ENCODE measurements at places on chromosomes 13 and 19.

GRCh38 chr13:77896536-77896935 lies 22.1 kb downstream of the EDNRB start:
- no peak for DNase-seq

GRCh38 chr13:45943120-45943519 lies 91.6 kb upstream of the SIAH3 start:
- no peak for DNase-seq

- no peak for DNase-seq
Observed at GRCh38 chr13:28089065-28089464, 11.3 kb downstream of the FLT3 start.

DNA sequence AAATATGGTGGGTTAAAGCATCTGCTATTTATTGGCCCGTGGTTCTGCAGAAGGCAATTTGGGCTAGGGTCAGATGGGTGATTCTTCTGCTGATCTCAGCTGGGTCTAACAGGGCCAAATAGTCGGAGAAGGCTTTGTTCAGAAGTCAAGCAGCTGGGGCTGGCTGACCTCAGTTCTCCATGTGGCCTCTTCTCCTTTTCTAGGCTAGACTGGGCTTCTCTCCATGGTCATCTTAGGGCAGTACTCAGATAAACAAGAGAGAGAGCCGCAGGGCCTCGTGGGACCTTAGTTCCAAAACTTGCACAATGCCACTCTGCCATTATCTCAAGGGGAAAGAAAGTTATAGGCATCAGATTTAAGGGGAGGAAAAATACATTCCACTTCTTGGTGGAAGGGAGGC lies 89.6 kb downstream of the NALCN start:
- DNase-seq = no peak

- DNase-seq = no peak
Observed at GRCh38 chr13:42137856-42138537, 89.5 kb downstream of the DGKH start.

- DNase-seq = no peak
Observed at GRCh38 chr19:42068361-42068755, 1.6 kb downstream of the GRIK5 start.

GRCh38 chr13:48497669-48498068 lies 35.2 kb downstream of the RCBTB2 start:
- DNase-seq = no peak

All from activated T-cell treated with anti-CD3 and anti-CD28 coated beads, Interleukin-2, amount 50 U/mL, for 48 hours (primary cell).